ENCODE measurements at places on chromosomes 11 and 22.

DNA sequence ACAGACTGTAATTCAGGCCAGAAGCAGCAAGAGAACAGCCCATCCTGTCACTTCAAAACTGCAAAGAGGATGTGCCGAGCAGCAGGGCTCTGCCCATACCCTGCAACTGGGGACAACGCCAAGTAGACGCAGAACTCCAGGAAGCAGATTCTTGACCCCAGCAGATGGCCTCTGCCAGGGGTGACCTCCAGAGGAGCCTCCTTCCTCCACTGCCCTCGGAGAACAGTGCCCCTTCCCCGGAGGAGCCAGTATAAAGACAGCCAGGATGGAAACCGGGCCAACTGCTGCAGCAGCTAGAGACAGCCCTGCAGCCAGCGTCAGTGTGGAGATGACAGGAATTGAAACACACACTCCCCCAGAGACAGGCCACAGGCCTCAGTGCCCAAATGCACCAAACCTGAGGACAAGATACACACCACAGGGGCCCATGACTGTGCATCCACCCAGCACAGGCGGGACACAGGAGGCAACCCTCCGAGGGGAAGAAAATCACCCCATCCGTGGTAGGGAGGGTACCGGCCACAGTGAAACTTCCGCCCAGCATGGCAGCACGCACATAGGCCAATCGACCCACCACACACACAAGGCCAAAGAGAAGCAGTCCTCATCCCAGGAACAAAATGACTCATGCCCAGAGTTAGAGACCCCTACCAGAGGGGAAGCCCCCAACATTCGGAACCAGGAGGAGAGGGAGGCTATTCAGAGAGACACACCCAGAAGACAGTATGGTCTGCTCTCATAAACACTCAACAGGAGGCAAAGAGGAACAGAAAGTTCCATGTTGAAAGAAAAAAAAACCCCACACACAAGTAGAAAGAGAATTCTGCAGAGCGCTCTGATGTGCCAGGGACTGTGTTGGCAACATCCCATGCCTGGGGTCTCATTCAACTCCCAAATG is 5.6 kb downstream of the AHNAK start:
- DNase-seq = no peak

- DNase-seq = no peak
These were observed 71.7 kb downstream of the C22orf31 start for GRCh38 chr22:28989912-28990311.

GRCh38 chr22:48720662-48721394 is 1106.8 kb downstream of the BRD1 start:
- no peak for DNase-seq

DNA sequence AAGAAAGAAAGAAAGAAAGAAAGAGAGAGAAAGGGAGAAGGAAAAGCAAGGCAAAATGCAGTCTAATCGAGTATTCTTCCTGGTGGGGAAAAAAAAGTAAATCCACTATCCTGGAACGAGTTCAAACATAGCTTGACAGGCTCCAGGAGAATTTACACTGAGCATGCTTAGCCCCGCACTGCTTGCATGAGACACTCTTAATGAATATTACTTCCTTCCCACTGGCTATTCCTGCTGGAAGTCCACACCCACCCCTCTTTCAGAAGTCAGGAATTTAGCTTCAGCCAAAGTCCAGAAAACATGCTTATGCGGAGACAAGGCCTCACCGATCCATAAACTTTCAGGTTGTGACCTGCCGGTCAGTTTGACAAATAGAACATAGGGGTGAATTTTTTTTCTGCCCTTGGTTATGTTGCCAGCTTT is 251.8 kb upstream of the BLID start:
- no peak for DNase-seq

DNA sequence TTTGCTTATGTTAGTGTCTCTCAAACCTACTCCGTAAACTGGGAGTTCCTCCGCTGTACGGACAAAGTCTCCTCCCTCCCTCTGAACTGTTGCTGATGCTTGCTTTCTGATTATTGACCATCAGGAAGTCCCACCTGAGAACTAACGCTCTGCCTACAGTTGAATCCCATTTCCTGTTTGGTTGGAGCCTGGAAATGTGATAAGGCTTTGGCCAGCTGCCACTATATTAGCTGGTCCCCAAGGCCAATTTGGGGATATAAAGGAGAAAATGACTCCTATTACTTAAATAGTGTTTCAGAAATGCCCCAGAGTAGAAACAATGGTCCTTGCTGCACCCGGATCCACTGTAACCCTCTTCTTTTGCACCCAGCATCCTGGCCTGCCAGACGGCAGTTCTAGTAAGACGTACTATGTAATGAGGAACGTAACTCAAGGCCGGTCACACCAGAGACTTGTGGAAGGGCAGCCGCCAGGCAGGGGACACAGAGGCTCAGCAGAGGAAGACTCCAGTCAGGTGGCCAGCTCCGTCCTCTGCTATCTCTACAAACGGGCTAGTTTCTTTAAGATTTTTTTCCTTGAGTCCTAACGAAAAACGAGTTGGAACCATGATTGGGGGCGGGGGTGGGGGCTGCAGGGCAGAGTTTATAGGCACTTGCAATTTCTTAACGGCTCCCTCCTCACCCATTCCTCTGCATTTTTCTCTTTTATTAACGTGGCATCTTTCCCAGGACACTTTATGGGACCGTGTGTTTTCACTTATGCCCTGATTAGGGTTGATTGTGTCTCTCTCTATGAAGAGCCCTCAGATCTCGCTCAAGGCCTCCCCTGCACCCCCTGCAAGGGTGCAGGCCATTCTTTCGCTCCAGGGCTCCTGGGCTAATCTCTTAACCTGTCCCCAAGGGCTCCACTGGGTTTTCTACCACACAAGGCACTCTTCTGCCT is 72.8 kb upstream of the CDON start:
- DNase-seq = no peak
